ENCODE measurements at places on chromosomes 5 and 9. TPM values are rescaled to one million over a fixed set of nuclear protein-coding genes. Genes with fewer than 3 reads are reported as not detected.

The LCN2 gene
- total RNA-seq = not detected

The PCDHGB1 gene
- not detected for total RNA-seq

The C9orf153 gene
- 0.30 TPM for total RNA-seq

The PHF24 gene
- total RNA-seq = not detected

The OTULINL gene
- 67.7 TPM for total RNA-seq

The LYSMD3 gene
- total RNA-seq = 21.3 TPM

The CLIC3 gene
- 14.7 TPM for total RNA-seq

DNA sequence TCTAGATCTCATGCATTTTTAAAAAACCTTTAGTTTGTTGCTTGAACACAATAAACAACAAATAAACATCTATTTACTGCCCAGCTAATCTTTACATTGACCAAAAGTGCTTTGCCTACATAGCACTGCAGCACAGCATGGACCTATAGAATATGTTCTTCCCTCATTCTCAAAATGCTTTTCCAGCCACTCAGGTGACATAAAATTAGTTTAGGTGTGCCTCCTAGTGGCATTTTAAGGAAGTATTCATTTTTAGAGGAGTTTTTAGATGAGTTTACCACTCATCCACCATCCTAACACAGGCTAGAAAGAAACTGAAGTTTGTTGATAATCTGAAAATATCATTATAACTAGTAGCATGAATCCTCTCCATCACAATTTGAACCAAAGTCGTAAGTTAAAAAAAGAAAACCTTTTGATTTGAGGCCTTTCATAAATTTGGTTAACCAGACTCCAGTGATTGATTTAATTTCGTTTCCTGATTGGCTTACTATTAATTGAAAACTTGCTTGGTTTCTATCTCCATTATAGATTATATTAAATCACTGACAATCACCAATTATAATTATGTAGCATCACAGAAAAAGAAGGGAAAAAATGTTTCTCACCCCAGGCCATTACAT lies 12.6 kb downstream of the PLGRKT start:
- H3K36me3 ChIP-seq = peaks cover 7% of the 10 kb centered on the region
- peaks cover 12% of the 10 kb centered on the region for H3K4me1 ChIP-seq
- no peaks in the 10 kb centered on the region for H3K27me3 ChIP-seq
- no peak overlapping the region for H3K27ac ChIP-seq
- H3K4me3 ChIP-seq = no peak overlapping the region

DNA sequence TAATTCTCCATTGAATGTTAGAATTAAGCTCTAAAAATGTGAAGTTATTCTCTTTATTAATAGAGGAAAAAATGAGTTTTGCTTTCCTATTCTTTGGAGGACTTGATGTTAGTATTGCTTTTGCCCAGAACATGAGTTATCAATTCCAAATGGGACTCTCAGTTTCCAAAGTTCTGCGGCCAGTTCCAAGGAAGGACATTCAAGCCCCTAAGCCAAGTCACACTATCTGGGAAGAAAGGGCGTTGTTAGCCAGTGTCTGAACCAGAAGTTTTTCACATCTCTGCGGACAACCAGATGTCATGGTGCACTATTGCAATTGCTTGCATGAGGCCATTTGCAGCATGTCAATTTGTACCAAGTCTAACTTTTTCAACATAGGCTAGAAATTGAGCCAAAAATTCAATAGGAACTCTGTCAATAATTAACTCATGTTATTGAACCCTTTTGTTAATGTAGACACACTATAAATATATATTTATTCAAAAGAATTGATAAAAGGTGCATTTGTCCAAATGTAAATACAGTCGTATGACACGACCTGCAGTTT lies 183.3 kb upstream of the PIK3R1 start:
- DNase-seq = no peak

- H3K4me3 ChIP-seq = no peak overlapping the region
- no peak overlapping the region for H3K27ac ChIP-seq
- no peaks in the 10 kb centered on the region for H3K36me3 ChIP-seq
- no peaks in the 10 kb centered on the region for H3K4me1 ChIP-seq
- no peaks in the 10 kb centered on the region for H3K27me3 ChIP-seq
- DNase-seq = no peak
Measured at GRCh38 chr9:18492612-18493011, 18.7 kb downstream of the ADAMTSL1 start.

DNA sequence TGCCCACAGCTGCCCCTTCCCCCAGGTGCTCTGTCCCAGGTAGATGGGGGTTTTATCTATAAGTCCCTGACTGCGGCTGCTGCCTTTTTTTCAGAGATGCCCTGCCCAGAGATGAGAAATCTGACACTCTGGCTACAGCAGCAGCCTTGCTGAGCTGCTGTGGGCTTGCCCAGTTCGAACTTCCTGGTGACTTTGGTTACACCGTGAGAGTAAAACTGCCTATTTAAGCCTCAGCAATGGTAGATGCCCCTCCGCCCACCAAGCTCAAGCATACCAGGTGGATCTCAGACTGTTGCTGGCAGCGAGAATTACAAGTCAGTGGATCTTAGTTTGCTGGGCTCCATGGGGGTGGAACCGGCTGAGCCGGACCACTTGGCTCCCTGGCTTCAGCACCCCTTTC lies 56.8 kb downstream of the MINAR2 start:
- no peaks in the 10 kb centered on the region for H3K4me1 ChIP-seq
- H3K4me3 ChIP-seq = no peak overlapping the region
- no peaks in the 10 kb centered on the region for H3K36me3 ChIP-seq
- H3K27ac ChIP-seq = no peak overlapping the region

GRCh38 chr9:112545237-112545636 lies 58.6 kb downstream of the KIAA1958 start:
- no peak overlapping the region for H3K4me3 ChIP-seq
- peaks cover 8% of the 10 kb centered on the region for H3K4me1 ChIP-seq
- peaks cover 11% of the 10 kb centered on the region for H3K36me3 ChIP-seq
- H3K27me3 ChIP-seq = no peaks in the 10 kb centered on the region

DNA sequence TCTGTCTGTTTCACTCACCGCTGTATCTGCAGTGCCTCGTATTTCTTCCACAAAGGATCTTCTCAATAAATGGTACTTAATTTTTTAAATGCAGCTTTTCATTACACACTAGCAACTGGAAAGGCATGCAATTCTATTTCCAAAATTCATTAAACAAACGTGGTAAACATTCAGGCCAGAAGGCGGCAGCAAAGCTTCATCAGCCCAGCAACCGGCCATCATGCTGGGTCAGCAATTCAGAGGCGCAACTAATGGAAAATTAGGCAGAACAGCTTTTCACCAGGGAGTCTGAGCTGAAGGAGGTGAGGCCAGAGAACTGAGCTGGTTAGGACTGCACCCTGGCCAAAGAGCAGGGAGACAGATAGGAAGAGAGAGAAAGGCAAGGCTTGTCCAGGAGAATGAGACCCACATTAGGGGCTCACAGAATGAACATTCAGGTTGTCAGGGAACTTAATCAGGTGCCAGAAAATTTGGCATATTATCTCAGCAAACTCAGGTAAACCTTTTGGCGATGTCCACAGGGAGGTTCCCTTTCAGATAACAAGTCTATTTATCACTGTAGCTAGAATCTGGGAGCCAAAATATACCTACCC lies 17.7 kb upstream of the RNF180 start:
- no peak for DNase-seq
- no peak overlapping the region for H3K4me3 ChIP-seq
- no peaks in the 10 kb centered on the region for H3K4me1 ChIP-seq
- H3K36me3 ChIP-seq = no peaks in the 10 kb centered on the region

GRCh38 chr5:24693609-24694008 lies 48.8 kb upstream of the CDH10 start:
- no peak overlapping the region for H3K4me3 ChIP-seq
- no peaks in the 10 kb centered on the region for H3K4me1 ChIP-seq
- DNase-seq = no peak
- H3K27me3 ChIP-seq = no peaks in the 10 kb centered on the region

- DNase-seq = no peak
- no peaks in the 10 kb centered on the region for H3K27me3 ChIP-seq
- no peak overlapping the region for H3K27ac ChIP-seq
- H3K4me1 ChIP-seq = peaks cover 34% of the 10 kb centered on the region
- H3K4me3 ChIP-seq = no peak overlapping the region
Measured at GRCh38 chr5:78287833-78288232, 6.7 kb downstream of the AP3B1 start.

DNA sequence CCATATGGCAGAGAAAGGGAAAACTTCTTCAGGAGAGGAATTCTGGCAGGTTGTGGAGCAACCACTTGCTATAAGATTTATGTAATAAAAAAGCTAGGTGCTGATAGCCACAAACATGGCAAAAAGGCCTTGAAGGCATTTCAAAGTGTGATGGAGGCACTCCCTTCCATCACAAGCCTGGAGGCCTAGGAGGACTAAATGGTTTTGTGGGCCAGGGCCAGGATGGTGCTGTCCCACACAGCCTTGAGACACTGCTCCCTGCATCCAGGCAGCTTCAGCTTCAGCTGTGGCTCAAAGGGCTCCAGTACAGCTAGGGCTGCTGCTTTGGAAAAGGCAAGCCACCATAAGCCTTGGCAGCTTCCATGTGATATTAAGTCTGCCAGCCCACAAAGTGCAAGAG lies 632.8 kb downstream of the BRINP1 start:
- no peaks in the 10 kb centered on the region for H3K36me3 ChIP-seq
- H3K27ac ChIP-seq = no peak overlapping the region
- H3K27me3 ChIP-seq = no peaks in the 10 kb centered on the region
- H3K4me3 ChIP-seq = no peak overlapping the region
- no peaks in the 10 kb centered on the region for H3K4me1 ChIP-seq
- no peak for DNase-seq

DNA sequence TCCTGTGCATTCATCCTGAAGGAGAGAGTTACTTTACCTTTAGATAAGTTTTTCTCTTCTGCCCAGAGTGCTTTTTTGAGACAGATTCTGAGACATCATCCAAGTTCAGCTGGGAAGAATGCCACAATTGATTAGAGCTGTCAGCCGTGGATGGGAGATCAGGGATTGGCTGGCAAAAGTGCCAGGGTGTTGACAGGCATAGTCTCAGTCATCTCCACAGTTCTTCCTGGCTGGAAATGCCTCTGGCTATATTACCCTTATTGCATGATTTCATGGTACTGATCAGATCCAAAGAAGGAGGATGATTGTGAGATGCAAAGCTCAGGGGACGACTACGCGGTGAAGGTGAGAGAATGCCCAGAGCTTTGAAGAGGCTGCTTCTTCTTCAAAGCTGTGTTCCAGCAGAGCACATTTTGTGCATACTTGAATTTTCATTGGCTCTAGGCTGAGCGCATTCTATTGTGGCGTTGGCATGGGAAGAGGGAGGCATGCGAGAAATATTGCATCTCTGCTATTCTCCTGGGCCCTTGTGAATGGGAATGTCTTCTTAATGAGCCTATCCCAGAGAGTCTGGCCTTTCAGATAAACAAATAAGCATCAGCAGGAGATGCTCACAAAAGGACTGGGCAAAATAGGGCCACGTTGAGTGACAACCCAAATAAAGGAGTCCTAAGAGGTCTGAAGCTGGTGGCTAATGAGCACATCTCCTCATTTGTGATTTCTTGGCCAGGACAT lies 82.1 kb downstream of the GRIA1 start:
- no peaks in the 10 kb centered on the region for H3K27me3 ChIP-seq

- DNase-seq = no peak
- no peak overlapping the region for H3K27ac ChIP-seq
- H3K36me3 ChIP-seq = no peaks in the 10 kb centered on the region
- peaks cover 13% of the 10 kb centered on the region for H3K27me3 ChIP-seq
- no peak overlapping the region for H3K4me3 ChIP-seq
- peaks cover 5% of the 10 kb centered on the region for H3K4me1 ChIP-seq
Measured at GRCh38 chr9:87601176-87601575, 103.5 kb downstream of the DAPK1 start.

- H3K4me3 ChIP-seq = no peak overlapping the region
- no peak overlapping the region for H3K27ac ChIP-seq
- no peaks in the 10 kb centered on the region for H3K27me3 ChIP-seq
- DNase-seq = no peak
- peaks cover 3% of the 10 kb centered on the region for H3K36me3 ChIP-seq
Measured at GRCh38 chr5:43096916-43097315, 23.8 kb upstream of the ZNF131 start.

DNA sequence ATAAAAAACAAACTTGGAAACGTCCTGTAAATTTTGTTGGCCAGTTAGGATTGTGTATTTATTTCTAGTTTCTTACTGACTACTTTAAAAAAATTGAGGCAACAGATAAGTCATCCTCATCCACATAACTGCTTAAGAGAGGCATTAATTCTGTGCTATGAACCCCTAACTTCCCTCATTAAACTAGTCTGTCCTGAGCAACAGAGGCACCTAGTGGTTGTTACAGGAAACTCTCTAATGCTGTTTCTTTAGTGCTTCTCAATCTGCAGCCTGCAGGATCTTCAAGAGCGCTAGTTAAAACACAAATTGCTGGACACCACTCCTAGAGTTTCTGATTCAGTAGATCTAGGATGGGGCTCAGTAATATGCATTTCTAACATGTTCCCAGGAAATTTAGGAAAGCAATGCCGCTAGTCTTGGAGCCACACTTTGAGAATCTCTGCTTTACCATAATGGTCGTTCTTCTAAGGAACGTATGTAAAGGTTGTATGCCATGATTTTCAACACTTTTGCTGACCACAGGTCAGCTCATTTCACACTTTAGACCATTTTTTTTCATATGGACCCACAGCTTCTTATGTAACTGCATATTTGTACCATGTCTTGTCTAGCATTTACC lies 410.1 kb upstream of the SMARCA2 start:
- H3K4me3 ChIP-seq = no peak overlapping the region
- no peaks in the 10 kb centered on the region for H3K36me3 ChIP-seq
- no peak for DNase-seq
- H3K27me3 ChIP-seq = no peaks in the 10 kb centered on the region
- H3K27ac ChIP-seq = no peak overlapping the region

DNA sequence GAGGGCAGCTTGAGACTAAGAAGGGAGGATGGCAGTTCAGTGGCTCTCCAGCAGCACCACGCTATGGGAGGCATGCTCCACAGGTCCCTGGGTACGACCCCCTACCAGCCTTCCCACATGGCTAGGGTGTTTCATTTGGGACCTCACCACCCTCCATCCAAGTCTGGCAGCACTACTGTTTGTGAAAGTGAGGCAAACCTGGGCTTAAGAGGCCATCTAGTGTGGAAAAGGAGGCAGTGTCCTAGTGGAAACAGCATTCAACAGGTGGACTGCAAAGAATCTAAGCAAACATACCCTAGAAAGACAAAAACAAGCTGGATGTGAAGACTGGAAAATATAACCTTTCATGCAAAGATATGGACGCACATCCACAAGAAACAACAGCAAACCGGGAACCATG lies 4.8 kb upstream of the C5orf47 start:
- no peaks in the 10 kb centered on the region for H3K4me1 ChIP-seq
- no peaks in the 10 kb centered on the region for H3K36me3 ChIP-seq
- H3K27ac ChIP-seq = no peak overlapping the region
- peaks cover 14% of the 10 kb centered on the region for H3K27me3 ChIP-seq
- DNase-seq = no peak

- H3K27ac ChIP-seq = no peak overlapping the region
- no peak overlapping the region for H3K4me3 ChIP-seq
- no peaks in the 10 kb centered on the region for H3K4me1 ChIP-seq
Measured at GRCh38 chr5:87579678-87580077, 166.9 kb upstream of the CCNH start.

GRCh38 chr5:89457411-89458331 lies 574.7 kb upstream of the MEF2C start:
- DNase-seq = no peak
- no peak overlapping the region for H3K27ac ChIP-seq
- no peaks in the 10 kb centered on the region for H3K27me3 ChIP-seq
- no peaks in the 10 kb centered on the region for H3K36me3 ChIP-seq
- H3K4me1 ChIP-seq = no peaks in the 10 kb centered on the region

- H3K27me3 ChIP-seq = no peaks in the 10 kb centered on the region
- DNase-seq = no peak
- no peaks in the 10 kb centered on the region for H3K36me3 ChIP-seq
- no peaks in the 10 kb centered on the region for H3K4me1 ChIP-seq
- no peak overlapping the region for H3K27ac ChIP-seq
Measured at GRCh38 chr5:116439905-116440304, 134.7 kb downstream of the SEMA6A start.

- peak overlapping the region; percentile 59 for H3K27ac ChIP-seq
- peaks cover 1% of the 10 kb centered on the region for H3K36me3 ChIP-seq
- H3K4me3 ChIP-seq = peak overlapping the region; percentile 46
- H3K4me1 ChIP-seq = peaks cover 24% of the 10 kb centered on the region
Measured at GRCh38 chr9:133701321-133701980, 36.7 kb downstream of the SARDH start.
